NCI-H1105 (cell line): ENCODE measurements at places on chromosomes 12 and 14.

GRCh38 chr12:13052421-13052820 is 8.2 kb downstream of the FAM234B start:
- no peak for DNase-seq

DNA sequence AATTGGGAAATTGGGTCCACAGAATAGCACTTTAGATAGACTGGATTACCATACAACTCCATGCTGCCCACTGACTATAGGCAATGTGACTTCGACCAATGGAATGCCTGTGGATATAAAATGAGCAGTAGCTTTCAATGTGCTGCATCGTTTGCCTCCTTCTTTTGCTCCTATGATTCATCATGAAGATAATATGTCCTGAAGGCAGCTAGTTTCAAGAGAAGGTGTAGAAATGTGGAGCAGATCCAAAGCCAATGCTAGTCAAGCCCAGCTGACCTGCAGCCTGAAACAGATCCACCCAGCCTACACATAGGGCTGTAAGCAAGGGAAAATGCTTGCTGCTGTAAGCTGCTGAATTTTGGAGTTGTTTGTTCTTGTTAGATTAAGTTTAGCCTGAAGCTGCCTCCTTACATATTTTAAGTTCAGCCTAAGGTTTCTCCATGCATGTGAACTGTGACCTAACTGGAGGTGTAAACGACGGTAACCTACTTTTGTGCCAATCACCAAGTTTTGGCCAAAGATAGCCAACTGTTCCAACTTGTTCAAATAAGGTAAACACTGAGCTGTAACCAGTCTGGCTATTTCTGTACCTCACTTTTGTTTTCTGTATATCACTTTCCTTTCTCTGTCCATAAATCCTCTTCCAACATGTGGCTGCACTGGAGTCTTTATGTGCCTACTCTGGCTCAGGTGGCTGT is 169.1 kb upstream of the AVPR1A start:
- DNase-seq: no peak

GRCh38 chr14:33646692-33647260 is 304.1 kb downstream of the EGLN3 start:
- DNase-seq: no peak

DNA sequence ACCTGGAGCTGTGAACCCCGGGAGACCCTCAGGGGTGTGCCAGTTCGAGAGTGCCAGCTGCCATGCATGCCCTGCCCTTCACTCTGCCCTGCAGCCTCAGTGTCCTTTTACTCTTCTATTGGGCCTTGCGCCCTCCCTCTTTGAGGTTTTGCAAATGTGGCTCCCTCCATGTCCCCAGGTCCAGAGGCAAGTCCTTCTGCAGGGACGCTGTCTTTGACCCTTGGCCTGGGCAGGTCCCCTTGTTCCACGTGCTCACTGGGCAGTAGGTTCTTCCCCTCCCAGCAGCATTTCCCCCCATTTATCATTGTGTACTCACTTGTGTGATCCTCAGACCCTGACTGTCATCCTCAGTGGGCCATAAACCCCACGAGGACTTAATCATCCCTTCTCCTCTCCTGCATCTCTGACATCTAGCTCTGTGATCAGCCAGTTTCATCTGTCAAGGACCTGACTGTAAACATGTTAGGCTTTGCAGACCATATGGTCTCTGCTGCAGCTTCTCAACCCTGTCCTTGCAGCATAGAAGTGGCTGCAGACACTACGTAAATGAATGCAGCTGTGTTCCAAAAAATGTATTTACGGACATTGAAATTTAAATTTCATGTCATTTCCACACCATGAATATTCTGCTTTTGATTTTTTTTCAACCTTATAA is 36.6 kb downstream of the TSPAN9 start:
- no peak for DNase-seq

DNA sequence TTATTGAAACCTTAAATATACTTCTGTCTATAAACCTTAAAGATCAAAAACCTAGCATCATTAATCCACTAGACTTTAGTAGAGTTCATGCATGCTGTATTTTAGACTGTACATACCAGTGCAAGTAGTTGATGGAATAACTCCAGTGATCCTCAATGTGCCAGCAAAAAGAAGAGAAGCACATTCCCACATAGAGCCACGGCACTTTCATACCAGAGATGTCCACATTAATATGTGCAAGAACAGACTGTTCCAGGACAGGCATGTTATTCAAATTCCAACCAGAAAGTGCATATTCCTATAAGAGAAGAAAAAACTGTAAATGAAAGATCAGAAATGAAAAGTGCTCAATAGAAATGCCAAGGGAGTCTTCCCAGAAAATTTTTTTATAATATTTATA is 55.0 kb downstream of the KDM5A start:
- DNase-seq: no peak

DNA sequence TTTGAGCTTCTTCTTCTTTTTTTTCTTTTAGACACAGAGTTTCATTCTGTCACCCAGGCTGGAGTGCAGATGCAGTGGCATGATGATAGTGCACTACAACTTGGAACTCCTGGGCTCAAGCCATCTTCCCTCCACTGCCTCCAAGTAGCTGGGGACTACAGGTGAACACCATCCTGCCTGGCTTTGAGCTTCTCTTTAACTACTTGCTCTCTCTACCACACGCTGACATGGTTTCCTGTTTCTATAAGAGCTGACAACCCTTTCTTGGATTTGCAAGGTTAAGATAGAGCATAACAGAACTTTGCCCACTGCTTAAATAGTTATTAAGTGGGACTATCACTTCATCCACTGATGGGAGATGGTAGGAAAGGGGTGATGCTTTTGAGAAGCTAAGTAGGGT is 82.4 kb upstream of the SLC38A2 start:
- no peak for DNase-seq
